ENCODE measurements at places on chromosomes 16 and 17. TPM values are rescaled to one million over a fixed set of nuclear protein-coding genes. Genes with fewer than 3 reads are reported as not detected.
A peak's percentile ranks its signal among the peaks of the same experiment; 100 is the strongest.

The PRSS22 gene
- not detected for total RNA-seq

The HOXB13 gene
- 1.5 TPM for total RNA-seq

The TBX2 gene
- 7.7 TPM for total RNA-seq

The TP53TG3 gene
- not detected for total RNA-seq

The DPEP1 gene
- total RNA-seq, result not detected

The ASPA gene
- total RNA-seq, result 0.05 TPM

The HOXB8 gene
- total RNA-seq, result 13.8 TPM

The HS3ST2 gene
- not detected for total RNA-seq

- DNase-seq, result peak; percentile 93
Observed at GRCh38 chr16:1054660-1055556, 17.6 kb upstream of the SSTR5 start.

DNA sequence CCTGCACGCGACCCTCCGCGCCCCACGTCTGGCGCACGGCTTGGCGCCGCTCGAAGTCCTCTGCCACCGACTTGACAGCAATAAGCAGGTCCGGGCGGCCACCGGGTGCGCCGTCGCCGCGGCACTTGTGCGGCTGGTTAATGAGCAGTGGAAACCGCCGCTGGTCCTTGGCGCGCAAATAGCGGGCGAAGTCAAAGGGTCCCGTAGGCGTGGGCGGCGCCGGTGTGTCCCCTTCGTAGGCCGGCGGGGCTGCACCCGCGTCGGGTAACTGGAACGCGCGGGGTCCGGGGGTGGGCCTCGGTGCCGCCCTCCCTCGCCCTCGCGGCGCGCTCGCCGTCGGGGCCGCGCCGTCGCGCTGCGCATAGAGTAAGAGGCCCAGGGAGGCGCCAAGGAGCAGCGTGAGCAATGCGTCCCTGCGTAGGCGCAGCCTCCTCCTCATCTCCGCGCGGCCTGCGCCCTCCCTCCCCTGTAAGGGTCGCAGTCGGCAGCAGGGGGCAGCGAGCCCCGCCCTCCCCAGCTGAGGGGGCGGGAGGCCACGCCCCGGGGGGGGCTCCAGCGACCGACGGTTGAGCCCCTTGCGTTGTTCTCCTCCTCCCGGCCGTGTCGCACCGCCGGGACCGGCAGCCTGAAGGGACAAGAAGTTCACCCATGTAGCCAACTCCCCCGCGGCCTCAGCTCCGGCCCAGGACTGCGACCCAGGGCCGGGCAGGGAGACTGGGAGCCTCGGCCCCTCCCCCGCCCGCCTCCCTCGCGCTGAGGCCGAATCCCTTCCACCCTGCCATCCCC lies 558 bp downstream of the B3GNT9 start:
- peak; percentile 42 for DNase-seq

DNA sequence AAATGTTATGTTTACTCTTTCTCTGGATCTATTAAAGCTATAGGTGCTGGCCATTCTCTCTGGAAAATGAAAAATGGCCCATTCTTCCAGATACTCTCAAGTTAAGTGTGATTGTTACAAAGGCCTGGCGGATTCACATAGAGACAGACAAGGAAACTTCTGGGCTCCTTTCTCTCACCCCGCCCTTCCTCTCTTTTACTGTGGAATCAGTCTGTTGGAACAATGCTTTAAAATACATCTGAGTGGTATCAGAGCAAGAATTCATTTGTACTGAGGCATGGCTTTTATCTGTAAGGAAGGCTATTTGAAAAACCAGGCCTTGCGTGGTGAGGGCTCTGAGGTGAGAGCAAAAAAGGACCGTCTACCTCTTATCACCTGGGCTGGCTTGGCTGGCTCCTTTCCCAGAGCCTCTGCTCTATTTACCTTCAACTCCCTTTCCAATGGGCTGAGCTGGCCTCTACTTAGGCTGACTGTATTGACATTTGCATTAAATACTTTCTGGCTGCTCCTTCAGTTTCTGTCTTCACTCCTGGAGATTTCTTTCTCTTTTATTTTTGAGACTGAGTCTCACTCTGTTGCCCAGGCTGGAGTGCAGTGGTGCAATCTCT lies 274.0 kb downstream of the PHKB start:
- DNase-seq, result no peak

DNA sequence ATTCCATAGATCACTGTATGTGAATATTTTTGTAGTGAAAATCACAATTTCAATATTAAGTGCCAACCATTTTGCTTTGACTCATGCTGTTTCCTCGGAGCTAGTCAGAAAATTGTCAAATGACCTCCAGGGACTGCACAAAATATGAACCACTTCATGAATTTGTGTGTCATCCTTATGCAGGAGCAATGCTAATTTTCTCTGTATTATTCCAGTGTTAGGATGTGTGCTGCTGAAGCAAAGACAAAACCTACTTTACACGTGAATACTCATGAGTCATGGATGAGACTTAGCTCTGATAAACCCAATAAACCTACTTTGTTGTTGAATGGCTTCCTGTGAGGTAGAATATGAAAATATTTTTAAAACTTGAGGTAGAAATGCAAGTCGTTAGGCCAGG lies 65.2 kb downstream of the SHCBP1 start:
- no peak for DNase-seq

DNA sequence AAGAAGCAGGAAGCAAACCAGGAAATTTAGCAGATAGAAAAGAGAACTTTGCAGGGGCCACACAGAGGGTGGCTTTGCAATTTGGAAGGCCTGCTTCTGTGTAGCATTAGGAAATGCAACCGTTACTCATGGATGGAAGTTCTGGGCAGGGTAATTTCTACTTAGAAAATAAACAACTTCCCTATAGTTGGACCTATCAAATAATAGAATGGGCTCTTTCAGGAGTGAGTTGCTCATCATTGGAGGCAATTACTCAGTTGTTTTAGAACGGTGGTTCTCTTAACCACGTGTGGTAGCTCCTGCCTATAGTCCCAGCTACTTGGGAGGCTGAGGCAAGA lies 25.8 kb upstream of the HS3ST2 start:
- no peak for DNase-seq

- DNase-seq, result peak; percentile 67
Observed at GRCh38 chr16:89319886-89320781, 102.6 kb downstream of the ZNF778 start.

- no peak for DNase-seq
Observed at GRCh38 chr17:76046064-76046463, 19.0 kb upstream of the EVPL start.

DNA sequence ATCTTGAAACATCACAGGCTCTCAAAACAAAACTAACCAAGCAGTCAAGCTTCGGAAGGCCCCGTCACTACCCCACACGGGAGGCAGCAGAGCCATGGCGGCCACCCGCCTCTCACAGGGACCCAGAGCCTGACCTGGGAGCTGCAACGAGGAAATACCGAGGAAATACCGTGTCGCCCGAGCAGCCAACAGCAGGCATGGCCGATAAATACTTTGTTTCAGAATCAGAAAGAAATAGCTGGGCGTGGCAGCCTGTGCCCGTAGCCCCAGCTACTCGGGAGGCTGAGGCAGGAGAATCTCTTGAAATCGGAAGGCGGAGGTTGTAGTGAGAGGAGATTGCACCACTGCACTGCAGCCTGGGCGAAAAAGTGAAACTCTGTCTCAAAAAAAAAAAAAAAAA lies 6.9 kb downstream of the LMF1 start:
- no peak for DNase-seq

- DNase-seq, result no peak
Observed at GRCh38 chr17:49696233-49696761, 11.5 kb downstream of the SLC35B1 start.

GRCh38 chr16:10949424-10949970 lies 5.1 kb downstream of the CLEC16A start:
- DNase-seq, result no peak

- DNase-seq, result no peak
Observed at GRCh38 chr16:10982465-10983150, 38.2 kb downstream of the CLEC16A start.

- peak; percentile 36 for DNase-seq
Observed at GRCh38 chr16:12874186-12874585, 27.2 kb upstream of the SHISA9 start.

DNA sequence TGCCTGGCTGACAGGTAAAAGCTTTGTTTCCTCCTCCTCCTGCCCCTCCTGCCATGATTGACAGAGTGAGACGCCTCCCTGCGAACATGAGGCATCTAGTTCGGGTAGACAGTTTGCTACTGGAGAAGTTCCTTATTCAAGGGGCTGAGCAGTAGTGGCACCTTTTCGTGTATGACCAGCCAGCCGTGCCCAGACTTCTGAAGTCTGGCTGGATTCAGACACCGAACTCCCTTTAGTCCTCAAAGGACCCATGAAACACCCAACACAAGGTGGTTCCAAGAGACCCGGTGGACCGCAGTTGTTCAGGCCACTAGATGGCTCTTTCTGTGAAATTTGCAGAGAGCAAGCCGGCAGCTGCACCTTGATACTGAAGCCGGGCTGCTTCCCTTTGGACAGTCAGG lies 192.8 kb downstream of the XYLT1 start:
- peak; percentile 7 for DNase-seq

DNA sequence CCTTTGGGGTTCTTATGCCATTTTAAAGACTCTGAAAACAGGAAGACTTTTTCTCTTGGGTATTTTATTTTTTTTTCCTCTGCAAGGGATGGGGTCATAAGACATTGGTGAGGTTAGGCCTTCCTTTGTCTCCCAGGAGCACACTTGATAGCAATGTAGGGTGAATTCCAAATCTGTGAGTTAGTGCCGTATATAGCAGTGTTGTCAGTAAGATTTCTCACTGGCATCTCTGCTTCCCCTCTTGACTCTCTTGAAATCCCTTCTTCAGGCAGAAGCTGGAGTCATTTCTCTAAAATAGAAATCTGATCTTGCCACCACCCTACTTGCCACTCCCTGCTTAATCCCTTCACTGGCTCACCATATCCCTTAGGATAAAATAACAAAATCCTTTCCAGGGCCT lies 529.7 kb downstream of the WWOX start:
- peak; percentile 91 for DNase-seq

DNA sequence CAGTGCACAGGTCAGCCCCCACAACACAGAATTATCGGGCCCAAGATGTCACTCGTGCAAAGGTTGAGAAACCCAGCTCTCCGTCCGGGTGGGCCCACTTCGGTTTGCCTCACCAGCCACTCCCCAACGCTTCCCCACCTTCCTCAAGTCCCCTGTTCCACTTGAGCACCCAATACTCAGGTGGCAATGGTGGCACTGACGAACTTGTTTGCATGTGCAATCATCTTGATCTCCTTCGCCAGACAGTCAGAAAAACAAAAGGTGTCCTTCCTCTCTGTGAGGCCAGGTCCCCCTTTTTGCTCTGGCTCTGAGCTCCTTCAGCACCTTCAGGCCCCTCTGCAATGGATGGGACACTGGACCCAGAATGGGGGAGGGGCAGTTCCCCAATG lies 3.7 kb downstream of the GGA2 start:
- DNase-seq, result no peak

GRCh38 chr17:7393613-7394451 lies 493 bp downstream of the PLSCR3 start:
- DNase-seq, result peak; percentile 51
